ENCODE measurements at places on chromosomes 11 and 22. TPM values are rescaled to one million over a fixed set of nuclear protein-coding genes. Genes with fewer than 3 reads are reported as not detected.
A peak's percentile ranks its signal among the peaks of the same experiment; 100 is the strongest.

The APLNR gene
- total RNA-seq, result 0.58 TPM

GRCh38 chr22:40406063-40406890 lies 35.9 kb downstream of the SGSM3 start:
- no peak for DNase-seq

The BTBD18 gene
- not detected for total RNA-seq

The ABTB2 gene
- total RNA-seq, result 8.2 TPM

The ACR gene
- not detected for total RNA-seq

- no peak for DNase-seq
These were observed 617 bp upstream of the ALKBH3 start for GRCh38 chr11:43879789-43880639.

The MUC5AC gene
- total RNA-seq, result under 0.01 TPM

- no peak for DNase-seq
These were observed 45.9 kb upstream of the PPP6R3 start for GRCh38 chr11:68414496-68415221.

GRCh38 chr11:45180179-45180847 lies 33.9 kb downstream of the PRDM11 start:
- DNase-seq, result peak; percentile 53

GRCh38 chr22:29816539-29816938 lies 21.5 kb downstream of the ASCC2 start:
- DNase-seq, result no peak

GRCh38 chr11:7220636-7221035 lies 31.1 kb upstream of the SYT9 start:
- no peak for DNase-seq

DNA sequence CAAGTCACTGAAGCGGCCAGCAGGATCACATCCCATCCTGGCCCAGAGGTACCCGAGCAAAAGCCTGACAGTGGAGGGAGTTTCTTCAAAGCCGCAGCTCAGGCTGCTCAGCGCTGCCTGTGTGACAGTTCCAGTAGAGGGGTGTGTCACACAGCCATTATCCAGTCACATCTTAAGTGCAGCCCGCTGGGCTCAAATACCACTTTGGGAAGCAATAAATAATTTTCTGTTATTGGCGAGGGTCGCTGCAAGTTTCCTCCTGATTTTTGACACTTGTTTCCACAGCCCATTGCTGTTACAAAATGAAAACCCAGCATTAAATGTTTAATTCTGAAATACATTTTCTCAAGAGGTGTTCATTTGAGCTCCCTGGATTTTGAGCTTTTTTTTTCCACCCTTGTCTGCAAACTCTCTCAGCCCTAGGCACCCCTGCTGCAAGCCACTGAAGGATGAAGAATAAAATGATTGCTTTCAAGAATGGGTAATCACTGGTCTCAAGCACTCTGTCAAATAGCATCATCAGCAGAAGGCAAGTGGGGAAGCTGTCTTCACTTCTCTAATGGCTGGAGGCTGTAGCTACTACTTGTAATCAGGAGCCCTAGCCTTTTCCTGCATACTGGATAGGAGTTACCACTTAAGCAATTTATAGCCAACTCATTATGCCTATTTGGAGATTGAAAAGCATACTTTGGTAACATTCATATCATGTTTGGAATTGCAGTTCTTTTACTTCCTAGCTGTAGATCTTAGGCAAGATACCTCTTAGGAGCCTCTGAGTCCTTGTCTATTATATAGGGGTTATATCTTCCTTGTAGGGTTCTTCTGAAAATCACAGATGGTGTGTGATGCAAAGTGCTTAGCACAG lies 373.7 kb downstream of the METTL15 start:
- DNase-seq, result no peak

The RAC2 gene
- total RNA-seq, result 6.7 TPM

The B3GAT1 gene
- 0.40 TPM for total RNA-seq

- no peak for DNase-seq
These were observed 1413.3 kb downstream of the TBC1D22A start for GRCh38 chr22:48175721-48176120.

The CADM1 gene
- total RNA-seq, result 16.8 TPM

GRCh38 chr11:70552167-70553150 lies 154.1 kb downstream of the CTTN start:
- no peak for DNase-seq
